Left cardiac atrium (tissue), 4 donors: ENCODE measurements at places on chromosomes 5 and 9. TPM values are rescaled to one million over a fixed set of nuclear protein-coding genes. Genes with fewer than 3 reads are reported as not detected.

SPINK6 gene
- not detected for total RNA-seq

GRCh38 chr5:2183154-2184025, 300.7 kb upstream of the IRX4 start:
- DNase-seq = no peak

GRCh38 chr5:154642499-154643245, 112.5 kb upstream of the LARP1 start:
- no peak for DNase-seq

SNAPC4 gene
- 3.4 TPM for total RNA-seq

- no peak for DNase-seq
Measured at GRCh38 chr9:87102126-87102525, 154.8 kb upstream of the GAS1 start.

DNA sequence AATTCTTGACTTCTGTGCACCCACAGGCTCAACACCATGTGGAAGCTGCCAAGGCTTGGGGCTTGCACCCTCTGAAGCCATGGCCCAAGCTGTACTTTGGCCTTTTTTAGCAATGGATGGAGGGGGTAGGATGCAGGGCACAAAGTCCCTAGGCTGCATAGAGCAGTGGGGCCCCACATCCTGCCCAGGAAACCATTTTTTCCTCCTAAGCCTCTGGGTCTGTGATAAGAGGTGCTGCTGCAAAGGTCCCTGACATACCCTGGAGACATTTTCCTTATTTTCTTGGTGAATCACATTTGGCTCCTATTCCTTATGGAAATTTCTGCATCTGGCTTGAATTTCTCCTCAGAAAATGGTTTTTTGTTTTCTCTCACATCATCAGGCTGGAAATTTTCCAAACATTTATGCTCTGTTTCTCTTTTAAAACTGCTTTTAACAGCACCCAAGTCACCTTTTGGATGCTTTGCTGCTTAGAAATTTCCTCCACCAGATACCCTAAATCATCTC, 482.7 kb upstream of the TLE4 start:
- no peak for DNase-seq

- no peak for DNase-seq
Measured at GRCh38 chr5:143583409-143583808, 179.9 kb upstream of the NR3C1 start.

DNA sequence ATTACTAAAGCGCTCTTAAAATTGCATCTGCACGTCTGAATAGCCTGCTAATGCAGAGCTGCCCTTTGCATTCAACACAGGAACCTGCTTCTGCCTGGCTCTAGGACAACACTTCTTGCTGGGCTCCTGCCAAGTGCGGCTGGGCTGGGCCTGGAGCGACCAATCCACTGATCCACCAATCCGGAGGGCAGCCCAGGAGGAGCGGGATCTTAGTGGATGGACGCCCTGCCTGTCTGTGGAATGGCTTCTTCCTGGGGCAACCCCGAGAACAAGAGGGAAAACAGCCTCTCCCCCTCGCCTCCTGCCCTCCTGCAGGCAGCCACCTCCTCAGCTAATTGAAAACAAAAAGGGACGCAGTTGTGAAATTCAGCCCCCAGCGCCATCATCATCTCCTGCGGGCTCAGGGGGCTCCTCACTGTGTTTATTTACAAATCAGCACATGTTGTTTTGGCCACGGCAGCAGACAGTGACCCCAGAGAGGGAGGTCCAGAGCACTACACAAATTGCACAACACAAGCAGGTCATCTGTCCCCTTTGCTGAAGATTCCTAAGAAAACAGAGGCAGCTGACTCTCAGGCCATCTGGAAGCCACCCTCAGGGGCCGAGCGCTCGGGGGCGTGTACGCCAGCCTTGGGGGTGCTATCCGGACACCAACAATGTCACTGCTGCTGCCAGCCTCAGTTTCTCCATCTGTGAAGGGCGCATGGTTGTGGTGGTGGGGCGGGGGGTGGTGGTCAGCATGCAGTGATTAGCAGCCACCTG, 57.3 kb downstream of the GADD45G start:
- DNase-seq = peak; percentile 98

SPATA31E1 gene
- not detected for total RNA-seq

DNA sequence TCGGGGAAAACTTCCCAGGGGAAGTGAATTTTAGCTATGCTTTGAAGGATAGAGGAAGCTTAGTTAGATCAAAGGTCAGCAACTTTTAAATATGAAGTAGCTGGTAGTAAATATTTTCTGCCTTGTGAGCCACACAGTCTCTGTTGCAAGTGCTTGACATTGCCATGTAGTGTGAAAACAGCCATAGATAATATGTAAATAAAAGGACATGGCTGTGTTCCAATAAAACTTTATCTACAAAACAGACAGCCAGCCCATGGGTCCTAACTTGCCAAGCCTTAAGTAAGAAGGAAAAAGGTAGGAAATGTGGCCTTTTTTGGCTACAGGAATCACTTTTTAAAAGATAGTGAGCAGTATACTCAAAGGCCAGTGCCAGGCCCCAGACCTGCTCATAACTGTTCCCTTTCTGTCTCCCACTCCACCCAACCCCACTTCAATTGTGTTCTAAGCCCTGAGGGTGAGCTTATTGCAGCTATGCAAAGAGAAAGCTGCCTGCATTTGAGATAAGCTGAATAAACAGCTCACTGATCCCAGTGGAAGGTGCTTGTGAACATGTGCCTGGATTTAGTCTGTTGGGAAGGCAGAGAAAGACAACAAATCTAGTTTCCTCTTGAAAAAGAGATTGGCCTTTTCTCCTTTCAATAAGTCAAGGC, 113.0 kb upstream of the TRIM32 start:
- DNase-seq = no peak

CDC20B gene
- total RNA-seq = not detected

DNA sequence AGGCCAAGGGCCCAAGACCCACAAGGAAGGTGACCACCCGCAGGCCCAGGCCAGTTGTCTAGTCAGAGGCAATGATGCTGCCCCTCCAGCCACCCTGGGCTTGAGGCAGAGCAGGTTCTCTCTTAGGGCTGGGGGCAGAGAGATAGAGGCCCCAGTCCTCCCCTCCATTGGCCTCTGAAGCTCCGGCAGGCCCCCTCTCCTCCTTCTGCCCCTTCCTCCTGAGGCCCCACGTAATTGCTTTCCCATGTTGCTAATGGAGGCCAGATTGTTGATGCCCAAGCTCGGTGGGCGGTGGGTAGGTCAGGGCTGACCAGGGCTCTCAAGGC, 26.6 kb upstream of the ENHO start:
- DNase-seq = no peak

GRCh38 chr9:97366476-97366875, 45.4 kb upstream of the TDRD7 start:
- no peak for DNase-seq

PLPPR1 gene
- total RNA-seq = not detected

FYB1 gene
- 5.0 TPM for total RNA-seq

DNA sequence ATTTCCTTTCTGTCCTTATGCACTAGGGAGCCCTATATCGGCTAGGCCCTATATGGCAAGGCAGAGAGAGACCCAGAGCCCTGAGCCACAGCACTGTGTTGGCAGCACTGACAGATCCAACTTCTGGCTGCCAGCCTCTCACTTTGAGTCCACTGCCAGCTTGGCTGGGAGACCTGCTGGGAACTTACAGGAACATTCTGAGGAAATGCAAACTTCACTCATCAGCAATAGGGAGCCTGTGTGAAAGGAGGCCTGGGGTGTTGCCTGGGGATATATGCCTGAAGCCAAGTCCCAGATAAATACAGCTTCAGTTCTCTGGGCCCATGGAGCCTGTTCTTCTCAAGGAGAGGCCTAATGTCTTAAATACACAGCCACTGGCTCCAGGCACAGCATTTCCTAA, 78.0 kb downstream of the ADRB2 start:
- peak; percentile 47 for DNase-seq

LHX6 gene
- 11.3 TPM for total RNA-seq

DNA sequence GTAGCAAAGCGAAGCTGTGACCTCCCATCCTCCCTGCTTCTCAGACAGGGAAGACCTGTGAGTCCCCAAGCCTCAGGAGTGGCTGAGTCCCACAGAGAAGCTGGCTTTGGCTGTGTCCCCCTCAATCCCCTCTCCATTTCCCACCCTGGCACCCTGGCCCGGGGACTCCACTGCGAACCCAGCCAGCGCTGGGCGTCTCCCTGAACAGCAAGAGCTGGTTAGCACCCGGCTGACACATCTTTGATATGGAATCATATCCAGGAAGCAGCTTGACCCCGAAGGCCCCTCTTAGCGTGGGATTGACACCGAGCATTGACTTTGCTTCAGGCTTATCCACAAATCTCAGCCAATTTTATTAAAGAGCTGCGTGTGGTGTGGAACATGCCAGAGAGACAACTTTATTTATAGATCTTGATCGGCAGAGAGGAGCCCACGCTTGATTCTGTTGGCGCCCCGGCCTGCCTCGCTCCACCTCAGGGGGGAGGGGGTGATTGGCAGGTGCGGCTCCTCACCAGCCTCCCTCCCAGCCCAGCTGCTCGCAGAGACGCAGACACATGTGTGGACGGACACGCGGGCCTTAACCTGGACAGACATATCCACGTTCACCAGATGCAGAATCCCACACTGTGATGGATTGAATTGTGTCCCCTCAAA, 120.7 kb upstream of the MVB12B start:
- no peak for DNase-seq

DNA sequence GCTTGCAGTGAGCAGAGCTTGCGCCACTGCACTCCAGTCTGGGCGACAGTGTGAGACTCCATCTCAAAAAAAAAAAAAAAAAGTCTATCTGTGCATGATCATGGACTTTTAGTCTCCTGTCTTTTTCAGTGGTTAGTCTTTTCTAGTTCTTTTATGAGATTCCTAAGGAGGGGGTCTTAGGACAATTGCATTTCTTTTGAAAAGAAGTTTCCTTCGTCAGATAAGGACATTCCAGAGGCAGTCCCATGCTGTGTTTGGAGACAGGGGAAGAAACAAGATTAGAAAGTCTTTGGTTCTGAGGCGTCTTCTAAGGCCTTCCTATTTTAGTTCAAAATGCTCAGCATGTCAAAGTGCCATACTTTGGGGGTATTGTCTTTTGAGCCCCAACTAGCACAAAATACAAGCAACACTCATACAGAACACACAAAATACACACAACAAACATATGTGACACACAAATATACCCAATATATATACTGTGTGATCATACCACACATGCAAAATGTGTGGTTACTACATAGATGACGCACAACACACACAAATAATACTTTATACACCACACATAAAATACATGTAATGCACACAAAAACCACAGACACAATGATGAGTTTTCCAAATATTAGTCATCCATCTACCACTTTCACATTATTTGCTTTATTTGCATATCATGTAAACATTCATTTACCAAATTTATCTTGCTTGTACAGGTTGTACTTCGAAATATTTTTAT, 394.5 kb downstream of the SPATA31D1 start:
- no peak for DNase-seq

- no peak for DNase-seq
Measured at GRCh38 chr5:71586052-71586940, 844 bp upstream of the MCCC2 start.

GRCh38 chr5:58752104-58752503, 169.2 kb downstream of the RAB3C start:
- no peak for DNase-seq

- no peak for DNase-seq
Measured at GRCh38 chr9:133696071-133696472, 42.1 kb downstream of the SARDH start.

DNA sequence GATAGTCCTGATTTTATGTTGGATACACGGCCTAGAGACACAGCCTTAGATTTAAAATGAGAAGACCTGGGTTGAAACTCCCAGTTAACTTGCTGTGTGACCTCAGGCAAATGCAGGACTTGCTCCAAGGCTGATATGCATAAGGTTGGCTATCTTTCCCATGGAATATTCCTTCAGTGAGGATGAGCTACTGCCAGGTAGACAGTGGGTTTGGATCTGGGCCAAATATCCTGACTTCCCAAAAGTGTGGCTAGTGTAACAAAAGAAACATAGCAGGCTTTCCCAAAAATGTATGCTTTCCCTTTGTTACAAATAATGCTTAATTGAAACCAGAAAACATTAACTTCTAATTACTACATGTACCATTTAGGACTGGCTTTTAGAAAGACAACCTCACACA, 697 bp upstream of the XPA start:
- no peak for DNase-seq

HMCN2 gene
- 6.0 TPM for total RNA-seq

IL9 gene
- total RNA-seq = not detected

ADAMTS12 gene
- total RNA-seq = 3.4 TPM

- DNase-seq = no peak
Measured at GRCh38 chr5:140109759-140110645, 3.9 kb upstream of the PURA start.

- DNase-seq = no peak
Measured at GRCh38 chr9:121222524-121223171, 21.0 kb upstream of the RAB14 start.

DNA sequence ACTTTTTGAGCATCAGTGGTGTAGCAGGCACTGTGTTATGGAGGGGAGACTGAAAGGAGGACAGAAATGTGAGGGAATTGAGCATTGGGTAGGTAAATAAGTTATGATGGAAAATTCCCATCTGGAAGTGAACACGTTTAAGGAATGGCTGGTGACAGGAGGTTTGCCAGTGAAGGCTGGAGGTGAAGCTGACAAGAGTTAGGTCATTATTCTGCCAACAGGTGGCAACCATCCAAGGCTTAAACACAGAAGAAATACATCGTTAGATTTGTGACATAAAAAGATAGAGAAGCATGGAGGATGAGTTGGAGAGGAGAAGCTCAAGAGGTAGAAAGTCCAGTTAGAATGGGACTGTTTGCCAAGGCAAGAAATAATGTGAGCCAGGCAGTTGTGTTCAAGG, 455.3 kb upstream of the SGCD start:
- no peak for DNase-seq

GRCh38 chr5:169667896-169668674, 31.0 kb downstream of the DOCK2 start:
- DNase-seq = no peak

- no peak for DNase-seq
Measured at GRCh38 chr5:110115503-110115902, 425.8 kb downstream of the MAN2A1 start.

PDCD1LG2 gene
- total RNA-seq = 3.6 TPM

- no peak for DNase-seq
Measured at GRCh38 chr5:123448017-123448617, 24.9 kb upstream of the CEP120 start.

DNA sequence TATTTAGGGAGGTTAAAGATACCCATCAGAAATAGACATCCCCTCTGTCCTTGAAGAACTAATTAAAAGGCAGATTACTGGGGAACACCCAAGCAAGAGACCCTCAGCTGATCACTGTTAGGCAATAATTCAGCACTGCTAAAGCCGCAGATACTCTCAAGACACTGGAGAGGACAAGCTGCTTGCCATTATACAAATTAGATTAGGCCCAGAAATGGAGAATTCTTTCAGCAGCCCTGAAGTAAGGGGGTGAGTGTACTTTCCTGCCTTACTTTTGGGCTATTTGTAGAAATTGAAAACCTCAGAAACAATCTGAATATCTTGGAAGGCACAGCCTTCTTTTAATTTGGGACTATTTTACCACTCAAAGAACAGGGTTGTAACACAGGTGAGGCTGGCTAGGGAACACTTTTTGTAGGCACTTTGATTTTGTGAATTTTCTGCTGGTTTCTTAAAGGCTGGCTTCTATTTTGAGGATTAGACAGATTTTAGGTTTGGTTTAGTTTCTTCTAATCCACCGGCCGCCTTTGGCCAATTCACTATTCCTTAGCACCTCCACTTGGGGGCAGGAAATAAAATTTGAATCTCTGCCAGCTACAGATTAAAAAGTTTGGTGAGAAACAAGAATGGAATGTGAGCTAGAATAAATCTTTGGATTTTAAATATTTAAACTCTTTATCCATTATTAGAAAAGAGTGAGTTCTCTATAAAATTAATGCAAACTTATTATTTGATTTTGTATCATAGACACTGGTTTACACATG, 106.0 kb downstream of the SMARCA2 start:
- DNase-seq = no peak

- no peak for DNase-seq
Measured at GRCh38 chr5:142641711-142642110, 44.2 kb downstream of the FGF1 start.

ELOVL7 gene
- 1.4 TPM for total RNA-seq
